ENCODE measurements at places on chromosomes 13 and 19.

DNA sequence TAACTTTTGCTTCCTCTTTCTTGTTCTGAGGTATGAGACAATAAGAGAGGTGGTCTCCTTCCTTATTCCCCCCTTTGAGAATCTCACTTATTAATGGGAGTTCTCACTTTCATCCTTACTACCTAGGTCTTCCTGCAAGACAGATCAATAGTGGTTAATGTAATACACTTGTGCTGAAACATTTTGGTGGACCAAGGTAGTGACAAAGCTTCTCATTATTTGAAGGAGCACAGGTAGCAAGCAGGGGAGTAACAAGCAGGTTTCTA, 17.9 kb downstream of the ZNF700 start:
- no peak for DNase-seq

DNA sequence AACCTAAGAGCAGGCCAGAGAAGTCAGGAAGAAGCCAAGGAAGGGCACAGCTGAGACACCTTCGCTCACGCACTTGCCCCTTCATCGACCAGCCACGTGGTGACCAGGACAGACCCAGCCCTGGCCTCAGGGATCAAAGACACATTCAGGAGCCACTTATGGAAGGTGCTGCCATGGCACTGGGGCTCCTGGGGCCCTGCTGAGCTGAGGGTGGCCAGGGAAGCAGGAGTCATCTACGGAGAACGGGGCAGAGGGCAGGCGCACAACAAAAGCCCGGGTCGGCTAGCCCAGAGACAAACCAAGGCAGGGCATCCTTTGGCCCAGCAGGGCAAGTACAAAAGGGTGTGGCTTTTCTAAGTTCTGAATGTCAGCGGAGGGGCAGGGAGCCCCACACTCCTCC, 2.3 kb downstream of the PLPP2 start:
- no peak for DNase-seq

- DNase-seq, result no peak
Observed at GRCh38 chr13:72805676-72806346, 23.9 kb downstream of the PIBF1 start.

GRCh38 chr13:32205431-32206096, 109.6 kb downstream of the ZAR1L start:
- DNase-seq, result no peak

DNA sequence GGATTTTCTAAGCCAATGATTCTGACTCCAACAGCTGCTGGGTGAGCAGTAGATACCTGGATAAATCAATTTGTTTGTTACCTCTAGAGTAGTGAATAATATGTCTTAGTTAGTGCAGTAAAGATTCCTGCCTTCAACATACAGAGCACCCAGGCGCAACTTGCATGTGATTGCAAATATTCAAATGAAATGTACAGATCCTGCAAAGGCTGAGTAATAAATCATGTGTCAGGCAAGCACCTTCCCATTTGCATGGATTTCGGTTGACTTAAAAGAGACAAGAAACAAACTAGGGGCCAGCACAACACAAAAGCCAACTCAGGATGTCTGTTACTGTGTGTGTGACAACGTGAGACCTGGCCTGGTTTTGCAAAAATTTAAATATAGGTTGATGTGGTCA, 79.7 kb downstream of the TNFSF11 start:
- no peak for DNase-seq

DNA sequence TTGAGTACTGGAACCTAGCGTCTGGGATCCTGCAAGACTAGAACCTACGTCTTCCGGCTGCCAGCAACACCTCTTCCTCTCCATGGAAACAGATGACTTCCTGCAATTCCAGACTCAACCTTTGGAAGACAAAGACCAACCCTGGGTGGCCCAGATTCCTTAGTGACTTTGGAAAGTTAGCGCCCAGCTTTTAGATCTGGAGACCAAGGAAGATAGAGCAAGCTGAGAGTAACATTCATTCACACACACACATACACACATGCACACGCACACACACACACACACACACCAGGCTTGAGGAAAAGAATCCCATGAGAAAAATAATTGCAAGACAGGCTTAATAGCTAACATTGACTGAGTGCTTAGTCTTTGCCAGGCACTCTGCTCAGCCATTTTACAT, 788.9 kb downstream of the UQCRFS1 start:
- no peak for DNase-seq

DNA sequence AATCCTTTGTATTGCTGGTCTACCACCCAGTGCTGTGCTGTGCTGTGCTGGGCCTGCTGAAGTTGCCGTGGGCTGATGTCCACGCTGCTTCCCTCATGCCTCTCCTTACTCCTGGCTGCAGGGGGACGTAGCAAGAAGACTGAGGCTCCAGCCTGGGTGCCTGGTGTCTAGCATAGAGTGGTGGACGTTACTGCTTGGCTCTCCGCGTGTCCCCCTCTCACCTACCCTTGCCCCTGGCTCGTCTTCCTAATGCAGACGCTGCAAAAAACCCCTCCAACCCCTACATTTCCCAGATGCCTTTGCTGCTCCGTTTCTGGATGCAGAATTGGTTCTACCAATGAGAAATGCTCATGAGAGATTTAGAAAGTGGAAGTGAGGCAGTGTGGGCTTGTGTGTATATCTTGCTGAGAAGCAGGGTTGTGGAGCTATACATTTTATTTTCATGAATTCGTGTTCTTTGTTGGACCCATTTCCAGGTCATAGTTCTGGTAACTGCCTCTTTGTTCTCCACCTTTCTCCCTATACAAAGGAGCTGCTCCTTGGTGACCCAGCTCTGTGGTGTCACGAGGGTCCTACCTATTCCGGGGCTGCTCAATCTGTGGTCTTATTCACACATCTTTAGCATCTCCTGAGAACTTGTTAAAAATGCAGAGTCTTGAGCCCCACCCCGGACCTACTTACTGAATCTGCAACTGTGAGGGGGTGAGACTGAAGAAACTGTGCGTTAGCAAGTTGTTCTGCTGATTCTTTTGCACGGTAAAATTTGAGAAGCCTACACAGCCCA, 7.9 kb upstream of the DENND1C start:
- DNase-seq, result no peak

DNA sequence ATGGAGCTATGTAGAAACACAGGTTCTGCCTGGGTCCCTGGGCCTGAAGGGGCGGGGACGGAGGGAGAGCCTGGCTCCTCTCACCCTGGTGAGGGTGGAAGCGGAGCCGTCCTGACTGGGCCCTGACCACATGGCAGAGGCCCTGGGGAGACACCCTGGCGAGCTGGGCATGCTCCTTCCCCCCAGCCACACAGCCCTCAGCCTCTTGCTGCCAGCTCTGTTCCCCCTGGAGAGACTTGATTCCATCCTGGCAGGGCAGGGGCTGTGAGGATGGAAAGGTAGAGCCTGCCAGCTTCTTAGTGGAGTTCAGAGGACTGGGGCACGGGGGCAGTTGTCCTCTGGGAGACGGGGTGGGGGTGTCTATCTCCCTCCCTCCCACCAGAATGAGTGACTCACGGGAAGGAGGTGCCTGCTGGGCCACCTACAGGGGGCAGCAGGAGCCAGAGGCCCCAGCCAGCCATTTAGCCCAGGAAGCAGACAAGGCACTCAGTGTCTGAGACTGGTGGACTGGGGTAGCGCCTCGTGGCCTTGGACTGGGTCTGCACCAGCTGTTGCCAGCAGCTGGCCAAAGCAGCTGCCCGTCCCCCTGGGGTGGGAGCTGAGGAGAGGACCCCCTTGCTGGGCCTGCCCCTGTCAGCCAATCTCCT, 22.8 kb upstream of the RNF17 start:
- no peak for DNase-seq

DNA sequence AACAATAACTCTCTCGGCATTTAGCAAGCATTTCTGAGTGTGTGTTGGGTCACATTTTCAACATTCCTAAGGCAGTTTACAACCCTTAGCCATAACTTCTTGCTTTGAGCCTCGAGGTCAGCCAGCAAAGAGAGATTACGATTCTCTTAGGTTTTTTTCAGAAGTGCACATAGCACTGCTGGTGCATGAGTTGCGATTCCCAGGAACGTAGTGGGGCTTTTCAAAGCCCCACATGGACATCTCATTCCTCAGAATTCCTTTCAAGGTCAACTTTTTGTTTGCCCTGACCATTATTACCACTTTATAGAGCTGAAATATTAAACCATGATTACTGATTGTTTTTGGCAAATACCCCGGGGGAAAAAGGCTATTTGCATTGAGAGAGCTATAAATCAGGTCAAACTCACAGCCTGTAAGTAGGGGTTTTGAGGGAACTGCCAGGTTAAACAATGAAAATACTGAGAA, 705.3 kb downstream of the GPC5 start:
- DNase-seq, result no peak

- DNase-seq, result no peak
Observed at GRCh38 chr19:38649305-38650171, 2.1 kb downstream of the ACTN4 start.

- no peak for DNase-seq
Observed at GRCh38 chr13:111213964-111214726, 99.0 kb downstream of the ARHGEF7 start.

DNA sequence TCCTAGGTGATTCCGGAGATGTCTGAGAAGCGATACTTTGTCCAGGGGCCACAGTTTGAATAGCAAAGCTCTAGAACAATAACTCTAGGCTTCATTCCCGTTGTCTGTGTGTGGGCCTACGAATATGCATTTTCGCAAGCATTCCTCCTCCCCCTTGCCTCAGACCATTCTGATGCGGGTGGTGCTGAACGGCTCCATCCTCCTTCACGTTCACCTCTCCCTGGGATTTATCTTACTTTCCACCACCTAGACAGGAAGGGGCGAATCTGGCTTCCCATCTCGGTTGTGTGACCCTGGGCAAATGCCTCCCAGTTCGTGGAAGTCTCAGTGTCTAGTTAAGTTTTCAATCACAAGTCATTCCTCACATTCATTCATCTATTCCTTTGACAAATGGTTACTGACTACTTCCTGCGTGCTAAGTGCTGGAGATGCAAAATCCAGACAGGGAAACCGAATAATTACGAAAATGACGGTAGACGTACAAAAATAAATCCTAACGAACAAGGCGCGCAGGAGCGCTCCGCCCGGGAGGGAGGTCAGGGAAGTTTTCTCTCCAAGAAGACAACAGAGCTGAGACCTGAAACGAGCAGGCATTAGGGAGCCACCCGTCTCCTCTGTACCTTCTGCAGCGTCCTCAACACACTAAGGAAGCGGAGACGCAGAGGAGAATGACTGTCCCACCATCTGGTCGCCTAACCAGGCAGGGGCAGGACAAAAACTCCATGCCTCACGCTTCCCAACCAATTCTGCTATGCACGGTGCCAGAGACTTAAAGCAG, 1.3 kb upstream of the CNOT3 start:
- no peak for DNase-seq

- no peak for DNase-seq
Observed at GRCh38 chr19:46052896-46053295, 12.1 kb upstream of the IGFL4 start.

GRCh38 chr19:17576758-17577456, 21.5 kb downstream of the COLGALT1 start:
- no peak for DNase-seq

GRCh38 chr13:36362251-36362650, 16.1 kb upstream of the SPART start:
- DNase-seq, result no peak

GRCh38 chr19:40443131-40443999, 770 bp downstream of the SERTAD3 start:
- peak; percentile 99 for DNase-seq

DNA sequence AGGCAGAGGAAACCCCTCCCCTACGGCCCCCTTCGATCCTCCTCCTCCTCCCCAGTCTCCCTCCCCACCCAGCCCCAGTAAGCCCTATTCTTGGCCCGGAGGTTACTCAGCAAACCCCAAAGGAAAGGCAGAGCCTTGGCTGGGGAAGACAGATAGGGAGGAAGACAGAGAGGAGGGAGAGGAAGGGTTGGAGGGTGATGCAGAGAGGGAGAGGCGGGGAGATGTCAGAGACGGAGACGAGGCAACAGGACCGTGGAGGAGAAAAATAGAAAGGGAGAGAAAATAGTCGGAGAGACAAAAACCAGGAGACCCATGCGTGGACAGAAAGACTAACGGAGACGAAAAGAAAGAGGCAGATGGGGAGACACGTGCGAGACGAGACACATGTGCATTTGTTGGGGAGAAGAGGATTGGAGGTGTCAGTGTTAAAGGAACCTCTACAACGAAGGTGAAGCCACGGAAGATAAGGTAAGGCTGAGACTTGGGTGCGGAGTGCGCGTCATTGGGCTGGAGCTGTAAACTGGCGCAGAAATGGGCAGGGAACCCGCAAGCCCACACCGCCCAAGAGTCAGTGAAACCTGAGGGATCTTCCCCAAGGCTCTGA, 2.9 kb downstream of the TGFB1 start:
- no peak for DNase-seq
